Activated CD4-positive, CD25-positive, alpha-beta regulatory T cell treated with anti-CD3 and anti-CD28 coated beads, Interleukin-2, amount 50 U/mL, for 24 hours (primary cell): ENCODE measurements at places on chromosomes 1 and 21.

DNA sequence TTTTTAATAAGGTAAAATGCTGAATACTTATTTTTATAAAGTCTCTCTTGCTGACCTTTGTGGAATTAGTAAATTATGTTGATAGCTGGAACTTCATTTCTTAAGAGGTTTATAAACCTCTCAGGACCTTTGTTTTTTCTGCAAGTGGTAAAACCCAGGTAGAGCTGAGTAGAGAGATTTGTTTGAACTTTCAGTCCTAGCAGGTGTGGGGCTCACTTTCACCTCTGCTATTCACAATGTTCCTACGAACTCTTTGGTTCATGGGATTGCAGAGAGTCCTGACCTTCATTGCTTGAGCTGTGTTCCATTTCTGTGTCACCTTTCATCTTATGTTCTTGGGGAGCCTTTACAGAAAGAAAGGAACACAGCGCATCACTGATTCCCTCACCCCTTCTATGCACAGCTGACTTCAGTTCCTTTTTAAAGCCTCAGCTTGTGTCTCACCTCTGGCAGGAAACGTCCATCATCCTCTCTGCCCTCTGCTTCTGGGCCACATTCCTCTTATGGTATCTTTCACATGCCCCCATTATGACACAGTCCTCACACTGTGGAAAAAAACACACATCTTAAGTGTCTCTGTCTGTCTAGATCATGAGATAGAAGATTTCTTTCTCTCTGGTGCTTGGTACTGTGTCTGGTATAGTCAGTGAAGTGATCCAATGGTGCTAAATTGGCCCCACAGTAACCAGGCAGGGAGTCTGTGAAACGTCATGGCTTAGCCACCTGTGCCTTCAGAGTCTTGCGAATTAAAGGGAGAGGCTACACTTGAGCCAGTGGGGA lies 262.5 kb upstream of the B3GALT2 start:
- peak; percentile 91 for ATAC-seq

DNA sequence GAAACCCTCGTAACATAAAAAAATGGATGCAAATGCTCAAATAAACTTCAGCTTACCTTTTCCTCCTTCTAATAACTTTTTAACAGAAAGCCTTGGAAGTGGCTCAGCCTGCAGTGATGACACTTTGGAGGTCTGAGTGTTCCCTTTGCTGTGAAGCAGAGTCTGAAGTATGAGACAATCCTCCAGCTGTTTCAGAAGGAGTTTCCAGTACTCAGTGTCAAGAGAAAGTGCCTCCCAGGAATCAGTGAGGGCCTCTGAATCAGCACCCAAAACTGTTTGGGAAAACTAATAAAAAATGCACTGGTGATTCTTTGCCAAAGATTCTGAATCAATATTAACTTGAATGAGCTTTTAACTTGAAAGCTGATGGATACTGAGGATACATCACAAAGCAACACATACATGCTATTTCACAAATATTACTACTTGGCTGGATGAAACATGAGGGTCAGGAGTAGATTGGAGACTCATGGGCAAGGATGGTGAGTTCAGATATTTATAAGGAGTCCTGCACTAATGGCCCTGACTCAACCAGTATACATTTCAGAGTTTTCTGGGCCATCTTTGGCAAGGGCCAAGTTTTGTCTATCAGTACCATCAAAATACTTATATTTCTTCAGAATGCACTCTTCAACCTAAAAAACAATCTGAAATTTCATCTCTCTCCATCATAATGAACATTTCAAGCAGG lies 77.0 kb downstream of the IARS2 start:
- ATAC-seq, result no peak

GRCh38 chr1:180233191-180234011 lies 3.3 kb downstream of the LHX4 start:
- ATAC-seq, result no peak

DNA sequence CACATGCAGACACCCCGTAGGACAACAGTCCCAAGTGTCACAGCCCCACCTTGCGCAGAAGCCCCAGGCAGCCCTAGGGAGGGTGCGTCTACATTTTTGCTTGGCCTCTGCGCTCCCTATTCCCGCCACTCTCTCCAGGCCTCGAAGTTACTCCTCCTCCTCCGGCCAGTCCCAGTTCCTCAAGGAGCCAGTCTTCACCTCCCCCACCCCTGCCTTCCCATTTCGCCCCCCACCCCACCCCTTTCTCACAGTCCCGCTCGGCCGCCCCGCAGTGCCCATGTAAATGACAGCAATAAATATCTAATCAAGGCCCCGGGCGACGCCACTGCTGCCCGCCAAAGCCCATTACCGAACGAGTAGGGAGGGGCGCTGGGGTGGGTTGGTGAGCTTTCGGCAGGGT lies 3.2 kb downstream of the DMBX1 start:
- no peak for ATAC-seq

GRCh38 chr1:154628121-154628405 lies 20.1 kb upstream of the ADAR start:
- peak; percentile 18 for ATAC-seq

DNA sequence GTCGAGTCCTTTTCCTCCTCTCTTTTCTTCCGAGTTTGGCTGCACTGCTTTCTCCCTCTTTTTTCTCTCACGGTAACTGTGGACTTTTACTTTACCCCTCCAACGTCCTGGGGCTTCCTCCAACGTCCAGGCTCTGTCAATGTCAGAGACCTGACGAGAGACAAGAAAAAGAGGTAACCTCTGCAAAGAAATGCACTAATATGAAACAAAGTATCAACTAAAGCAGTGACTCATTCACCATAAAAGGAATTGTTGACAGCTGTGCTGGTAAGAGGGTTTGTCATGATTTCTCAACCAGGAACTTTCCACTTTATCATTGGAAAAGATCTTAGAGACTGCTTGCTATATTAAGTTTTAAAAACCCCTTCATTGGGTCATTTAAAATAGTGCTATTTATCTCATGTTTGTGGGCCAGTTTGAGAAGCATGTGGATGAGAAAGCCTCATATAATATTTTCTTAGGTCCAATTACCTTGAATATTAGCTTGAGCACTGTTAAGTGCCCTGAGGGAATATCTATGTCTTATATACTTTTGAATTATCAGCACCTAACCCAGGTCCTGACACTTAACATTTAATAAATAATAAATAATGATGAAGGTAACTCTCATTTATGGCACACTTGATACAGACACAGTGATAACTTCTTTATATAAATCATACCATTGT lies at the start of gene GBP2:
GBP2 (minus strand) TSS at position 202 of the 668 bp plus-strand sequence. CDS start 4,148 bp downstream, outside the sequence.
- peak; percentile 79 for ATAC-seq

- ATAC-seq, result no peak
Observed at GRCh38 chr1:3460672-3461131, 6.2 kb downstream of the ARHGEF16 start.

DNA sequence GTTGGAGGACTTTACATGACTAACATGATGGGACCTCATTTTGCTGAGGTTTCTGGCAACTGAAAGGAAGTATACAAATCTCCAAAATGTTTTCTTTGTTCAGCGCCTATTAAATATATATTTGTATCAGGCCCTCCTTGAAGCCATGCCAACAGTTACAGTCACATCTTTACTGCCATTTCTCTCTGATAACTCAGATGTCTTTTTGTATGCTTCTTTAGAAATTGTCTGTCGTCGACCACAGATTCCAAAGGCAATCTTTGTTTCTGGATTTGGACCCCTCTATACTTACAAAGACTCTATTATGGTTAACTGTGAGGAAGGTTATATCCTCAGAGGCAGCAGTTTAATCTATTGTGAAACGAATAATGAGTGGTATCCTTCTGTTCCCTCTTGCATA lies 69.4 kb downstream of the C4BPA start:
- ATAC-seq, result no peak

DNA sequence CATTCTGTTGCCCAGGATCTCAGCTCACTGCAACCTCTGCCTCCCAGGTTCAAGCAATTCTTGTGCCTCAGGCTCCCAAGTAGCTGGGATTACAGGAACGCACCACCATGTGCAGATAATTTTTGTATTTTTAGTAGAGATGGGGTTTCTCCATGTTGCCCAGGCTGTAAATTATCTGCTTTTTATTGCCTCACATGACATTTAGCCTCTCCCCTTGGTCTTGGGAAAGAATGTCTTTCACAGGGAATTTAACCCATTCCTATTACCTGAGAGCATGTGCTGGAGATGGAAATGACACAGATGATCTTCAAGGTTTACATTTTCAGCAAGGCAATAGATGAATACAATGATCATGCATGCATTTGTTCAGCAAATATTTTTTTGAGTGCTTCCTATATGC lies 75.8 kb downstream of the NID1 start:
- ATAC-seq, result no peak

DNA sequence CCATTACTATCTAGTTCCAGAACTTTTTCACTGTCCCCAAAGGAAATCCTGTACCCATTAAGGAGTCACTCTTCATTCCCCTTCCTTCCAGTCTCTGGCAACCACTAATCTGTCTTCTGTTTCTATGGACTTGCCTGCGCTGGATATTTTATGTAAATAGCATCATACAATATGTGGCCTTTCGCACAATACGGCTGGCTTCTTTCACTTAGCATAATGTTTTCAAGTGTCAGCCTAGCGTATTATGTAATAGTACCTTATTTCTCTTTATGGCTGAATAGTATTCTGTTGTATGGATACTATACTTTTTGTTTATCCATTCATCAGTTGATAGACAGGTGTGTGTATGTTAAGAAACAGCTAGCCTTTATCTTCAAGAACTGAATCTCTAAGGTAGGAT lies 14.3 kb downstream of the ATF3 start:
- ATAC-seq, result no peak

- no peak for ATAC-seq
Observed at GRCh38 chr1:119815361-119815760, 4.1 kb upstream of the REG4 start.

DNA sequence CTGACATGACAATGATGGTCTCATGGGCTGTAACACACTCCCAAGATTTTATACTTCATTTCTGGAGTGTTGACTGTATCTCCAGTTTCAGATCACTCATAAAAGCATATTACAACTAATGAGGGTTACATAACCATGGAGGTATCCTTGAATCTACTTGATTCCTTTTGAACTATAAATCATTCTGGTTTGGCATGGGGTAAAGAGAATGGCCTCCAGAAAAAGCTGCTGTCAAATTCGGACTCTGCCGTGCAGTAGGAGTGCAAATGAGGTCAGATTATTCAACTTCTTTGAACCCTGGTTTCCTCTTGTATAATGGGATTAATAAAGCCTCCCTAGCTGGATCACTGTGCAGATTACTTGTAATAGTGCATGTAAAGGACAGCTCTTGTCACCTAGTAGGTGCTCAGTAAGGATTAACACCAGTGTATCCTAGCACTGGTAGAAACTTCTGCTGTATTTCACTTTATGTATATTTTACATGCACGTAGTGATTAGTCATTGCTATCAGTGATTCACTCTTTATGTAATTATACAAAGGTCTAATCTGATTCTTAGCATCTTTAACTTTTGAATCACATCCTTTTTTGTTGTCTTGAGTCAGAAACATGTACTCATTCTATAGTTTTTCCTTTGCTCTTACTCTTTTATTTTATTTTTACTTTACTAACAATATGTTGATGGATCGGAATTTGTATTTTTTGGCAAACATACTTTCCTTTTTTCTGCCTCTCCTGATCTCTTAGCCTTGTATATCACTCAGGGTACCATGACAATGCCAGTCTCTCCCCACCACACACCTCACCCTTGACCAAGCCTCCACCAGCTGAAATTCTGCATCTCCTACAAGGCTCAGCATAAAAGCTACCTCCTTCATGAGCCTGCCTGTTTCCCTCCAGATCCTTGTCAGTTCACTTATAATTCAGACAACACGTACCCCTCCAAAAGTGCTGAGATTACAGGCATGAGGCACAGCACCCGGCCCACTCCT lies 3.2 kb downstream of the LRRC8C start:
- ATAC-seq, result peak; percentile 41

GRCh38 chr1:40803902-40804301 lies 20.3 kb downstream of the KCNQ4 start:
- no peak for ATAC-seq

- no peak for ATAC-seq
Observed at GRCh38 chr1:109170035-109170764, 43.5 kb upstream of the SARS1 start.

GRCh38 chr1:193657552-193657951 lies 471.1 kb upstream of the B3GALT2 start:
- ATAC-seq, result no peak

DNA sequence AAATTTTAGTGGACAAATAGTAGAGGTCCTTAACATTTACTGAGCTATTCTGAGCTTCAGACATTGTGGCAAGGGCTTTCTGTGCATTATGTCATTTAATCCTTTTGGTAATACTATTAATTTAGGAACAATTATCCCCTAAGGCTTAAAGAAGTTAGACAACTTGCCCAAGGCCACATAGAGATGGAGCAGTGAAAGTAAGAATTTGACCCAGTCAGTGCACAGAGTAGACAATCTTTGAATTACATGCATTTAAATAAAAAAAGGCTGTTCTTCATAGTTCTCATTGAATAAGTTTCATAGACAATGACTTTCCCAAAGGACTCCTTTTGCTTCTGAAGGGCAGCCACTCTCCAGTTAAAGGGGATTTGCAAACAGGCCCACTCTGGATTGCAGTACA lies 142.7 kb downstream of the RUNX1 start:
- ATAC-seq, result no peak

DNA sequence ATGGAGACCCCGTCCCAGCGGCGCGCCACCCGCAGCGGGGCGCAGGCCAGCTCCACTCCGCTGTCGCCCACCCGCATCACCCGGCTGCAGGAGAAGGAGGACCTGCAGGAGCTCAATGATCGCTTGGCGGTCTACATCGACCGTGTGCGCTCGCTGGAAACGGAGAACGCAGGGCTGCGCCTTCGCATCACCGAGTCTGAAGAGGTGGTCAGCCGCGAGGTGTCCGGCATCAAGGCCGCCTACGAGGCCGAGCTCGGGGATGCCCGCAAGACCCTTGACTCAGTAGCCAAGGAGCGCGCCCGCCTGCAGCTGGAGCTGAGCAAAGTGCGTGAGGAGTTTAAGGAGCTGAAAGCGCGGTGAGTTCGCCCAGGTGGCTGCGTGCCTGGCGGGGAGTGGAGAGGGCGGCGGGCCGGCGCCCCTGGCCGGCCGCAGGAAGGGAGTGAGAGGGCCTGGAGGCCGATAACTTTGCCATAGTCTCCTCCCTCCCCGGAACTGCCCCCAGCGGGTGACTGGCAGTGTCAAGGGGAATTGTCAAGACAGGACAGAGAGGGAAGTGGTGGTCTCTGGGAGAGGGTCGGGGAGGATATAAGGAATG lies 505 bp downstream of the LMNA start:
- no peak for ATAC-seq

DNA sequence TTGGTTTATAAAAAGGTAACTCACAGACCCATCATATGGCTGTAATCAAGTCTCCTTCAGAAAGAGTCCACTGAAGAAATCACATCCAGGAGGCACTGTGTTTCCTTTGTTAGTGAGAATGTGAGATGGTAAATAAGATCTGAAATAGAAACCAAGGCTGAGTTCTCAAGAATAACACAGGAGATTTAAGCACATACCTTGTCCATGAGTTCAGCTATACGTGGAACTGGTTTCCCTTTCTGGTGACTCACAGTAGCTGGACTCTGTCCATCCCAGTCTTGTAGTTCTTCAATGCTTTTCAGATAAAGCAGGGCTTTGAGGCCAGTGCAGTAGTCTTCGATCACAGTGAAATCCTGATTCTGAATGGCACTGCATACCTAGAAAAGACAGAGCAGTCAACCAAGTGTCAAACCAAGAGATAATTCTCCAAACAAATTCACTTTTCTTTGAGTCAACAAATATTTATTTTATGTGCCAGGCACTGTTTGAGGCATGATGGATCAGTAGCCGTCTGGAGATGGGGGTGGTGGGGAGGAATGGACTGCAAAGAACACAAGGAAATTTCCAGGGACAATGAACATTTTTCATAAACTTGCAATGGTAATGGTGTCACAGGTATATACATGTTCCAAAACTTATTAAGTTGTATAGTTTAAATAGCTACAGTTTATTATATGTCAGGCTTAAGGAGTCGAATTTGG lies 471.4 kb downstream of the PTBP2 start:
- no peak for ATAC-seq

GRCh38 chr1:56866656-56867055 lies 12.1 kb downstream of the C8A start:
- no peak for ATAC-seq
